A673 (cell line): ENCODE measurements at places on chromosomes 16 and 17. TPM values are rescaled to one million over a fixed set of nuclear protein-coding genes. Genes with fewer than 3 reads are reported as not detected.

The GABARAPL2 gene
- 88.8 and 95.4 TPM in 2 replicates for total RNA-seq

The LITAF gene
- 6.9 and 12.2 TPM in 2 replicates for total RNA-seq

The ACE gene
- 2.1 and 2.6 TPM in 2 replicates for total RNA-seq

GRCh38 chr16:29302976-29303375 is 103.5 kb downstream of the NPIPB11 start:
- DNase-seq, result no peak

- DNase-seq, result no peak
Observed at GRCh38 chr17:76496464-76496863, 4.8 kb downstream of the RHBDF2 start.

DNA sequence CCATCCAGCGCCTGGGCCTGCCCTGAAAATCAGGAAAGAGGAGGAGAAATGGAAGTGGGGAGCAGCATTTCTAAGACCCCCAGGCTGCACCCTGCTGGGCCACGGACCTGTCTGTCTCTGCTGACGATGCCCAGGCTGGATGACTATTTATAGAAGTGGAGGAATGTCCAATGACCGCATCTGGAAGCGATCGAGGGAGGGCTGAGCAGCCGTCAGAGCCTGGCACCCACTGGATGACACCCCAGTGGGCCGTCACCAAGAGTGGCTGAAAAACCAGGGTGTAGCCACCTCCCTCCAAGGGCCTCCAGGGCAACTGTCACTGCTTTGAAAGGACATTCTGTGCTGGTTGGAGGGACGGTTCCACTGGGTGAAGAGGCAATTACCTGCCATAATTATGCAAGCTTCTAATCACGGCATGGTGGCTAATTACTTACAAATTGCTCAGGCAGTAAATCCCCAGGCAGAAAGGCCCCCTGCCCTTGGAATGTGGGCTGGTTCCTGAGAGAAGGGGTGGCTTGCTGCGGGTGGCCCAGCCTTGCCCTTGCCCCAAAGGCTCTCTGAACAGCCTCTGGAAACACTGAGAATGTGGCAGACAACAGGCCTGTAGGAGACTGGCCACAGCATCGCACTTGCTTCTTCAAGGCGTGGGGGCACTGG is 332.1 kb downstream of the C16orf95 start:
- no peak for DNase-seq

- DNase-seq, result no peak
Observed at GRCh38 chr16:79644971-79645667, 44.6 kb upstream of the MAF start.
